RPMI7951 (cell line): ENCODE measurements at places on chromosomes 6 and 20. TPM values are rescaled to one million over a fixed set of nuclear protein-coding genes. Genes with fewer than 3 reads are reported as not detected.

- DNase-seq, result no peak
These were observed 622.8 kb upstream of the NRSN1 start for GRCh38 chr6:23503173-23503572.

DNA sequence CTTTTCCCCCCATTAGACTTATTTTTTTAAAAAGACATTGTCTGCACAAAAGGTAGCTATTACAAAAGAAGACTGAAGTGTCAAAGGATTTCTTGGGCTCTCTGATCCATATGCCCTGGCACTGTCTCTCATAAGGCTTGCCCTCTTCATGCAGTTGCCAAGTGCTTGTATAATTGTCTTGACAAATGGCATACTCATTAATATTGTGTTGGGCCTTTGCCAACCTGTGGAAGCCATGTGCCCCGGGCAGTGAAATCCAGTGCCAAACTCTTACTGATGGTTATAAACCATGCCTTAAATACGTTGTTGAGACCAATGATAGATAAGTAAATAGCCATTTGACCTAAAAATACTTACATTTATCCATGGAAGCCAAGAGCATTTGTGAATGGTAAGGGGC is 98.1 kb downstream of the FARS2 start:
- no peak for DNase-seq

DNA sequence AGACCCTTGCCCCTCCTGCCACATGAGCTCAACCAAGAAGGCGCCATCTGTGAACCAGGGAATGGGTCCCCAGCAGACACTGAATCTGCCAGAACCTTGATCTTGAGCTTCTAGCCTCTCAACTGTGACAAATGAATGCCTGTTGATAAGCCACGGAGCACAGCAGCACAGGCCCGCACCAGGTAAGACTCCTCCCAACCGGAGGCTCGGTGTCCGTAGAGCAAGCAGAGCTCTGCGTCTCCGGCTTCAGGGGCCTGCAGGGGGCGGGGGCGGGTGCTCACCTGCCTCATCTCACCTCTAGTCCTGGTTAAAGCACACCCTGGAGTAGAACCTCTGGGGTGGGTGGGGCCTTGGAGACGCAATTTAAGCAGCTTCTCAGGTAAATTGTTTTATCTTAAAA is 122.7 kb downstream of the SMOC2 start:
- DNase-seq, result no peak

DNA sequence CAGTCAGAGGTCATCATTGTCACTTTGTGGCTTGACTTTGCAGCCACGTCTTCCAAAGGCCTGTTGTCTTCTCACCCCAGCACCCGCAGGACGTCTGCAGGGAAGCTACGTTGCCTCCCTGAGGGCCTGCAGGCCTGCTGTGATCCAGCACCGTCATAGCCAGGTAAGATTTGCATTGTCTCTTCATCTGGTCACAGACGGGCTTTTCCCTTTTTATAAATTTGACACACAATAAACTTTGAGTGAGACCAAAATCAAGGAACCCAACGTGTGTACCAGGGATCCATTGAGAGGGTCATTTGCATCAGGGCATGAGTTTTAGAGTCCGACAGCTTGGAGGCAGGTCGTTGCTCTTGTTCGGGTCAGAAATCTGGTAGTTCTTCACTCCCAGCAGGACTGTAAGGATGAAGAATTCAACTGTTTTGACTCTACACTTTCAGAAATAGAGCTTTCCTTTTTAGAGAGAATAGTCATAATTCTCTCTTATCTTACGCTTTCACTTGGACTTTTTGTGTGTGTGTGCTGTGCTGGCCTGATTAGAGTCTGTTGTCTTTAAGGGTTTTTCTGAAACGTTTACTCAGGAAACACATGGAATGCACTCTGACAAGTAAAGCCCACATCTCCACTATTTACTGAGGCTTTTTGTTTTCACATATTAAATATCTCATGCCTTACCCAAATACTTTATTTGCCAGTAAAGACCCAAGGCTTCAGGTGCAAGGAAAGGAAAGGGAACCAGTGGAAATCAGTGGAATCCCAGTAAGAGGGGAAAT is 177.2 kb upstream of the TAB2 start:
- DNase-seq, result no peak

- peak; percentile 57 for DNase-seq
These were observed 149.6 kb downstream of the LINC00237 start for GRCh38 chr20:20956513-20956931.

- no peak for DNase-seq
These were observed 220.7 kb upstream of the AGPAT4 start for GRCh38 chr6:161494566-161494965.

Gene SEL1L2
- total RNA-seq, result not detected in 2 replicates

Gene C20orf144
- total RNA-seq, result 0.24 and 0.39 TPM in 2 replicates

Gene COL19A1
- total RNA-seq, result 0.12 and 0.59 TPM in 2 replicates
